Activated T-cell treated with anti-CD3 and anti-CD28 coated beads, Interleukin-2, amount 50 U/mL, for 1 hour (primary cell): ENCODE measurements at places on chromosomes 13 and 19.

- DNase-seq, result no peak
Observed at GRCh38 chr19:7480970-7481255, 7.9 kb downstream of the PEX11G start.

GRCh38 chr19:787536-787935 is 9.7 kb upstream of the PTBP1 start:
- DNase-seq, result no peak

- no peak for DNase-seq
Observed at GRCh38 chr13:66748712-66749111, 481.4 kb downstream of the PCDH9 start.

GRCh38 chr13:111251646-111252445 is 68.6 kb upstream of the TEX29 start:
- DNase-seq, result no peak

DNA sequence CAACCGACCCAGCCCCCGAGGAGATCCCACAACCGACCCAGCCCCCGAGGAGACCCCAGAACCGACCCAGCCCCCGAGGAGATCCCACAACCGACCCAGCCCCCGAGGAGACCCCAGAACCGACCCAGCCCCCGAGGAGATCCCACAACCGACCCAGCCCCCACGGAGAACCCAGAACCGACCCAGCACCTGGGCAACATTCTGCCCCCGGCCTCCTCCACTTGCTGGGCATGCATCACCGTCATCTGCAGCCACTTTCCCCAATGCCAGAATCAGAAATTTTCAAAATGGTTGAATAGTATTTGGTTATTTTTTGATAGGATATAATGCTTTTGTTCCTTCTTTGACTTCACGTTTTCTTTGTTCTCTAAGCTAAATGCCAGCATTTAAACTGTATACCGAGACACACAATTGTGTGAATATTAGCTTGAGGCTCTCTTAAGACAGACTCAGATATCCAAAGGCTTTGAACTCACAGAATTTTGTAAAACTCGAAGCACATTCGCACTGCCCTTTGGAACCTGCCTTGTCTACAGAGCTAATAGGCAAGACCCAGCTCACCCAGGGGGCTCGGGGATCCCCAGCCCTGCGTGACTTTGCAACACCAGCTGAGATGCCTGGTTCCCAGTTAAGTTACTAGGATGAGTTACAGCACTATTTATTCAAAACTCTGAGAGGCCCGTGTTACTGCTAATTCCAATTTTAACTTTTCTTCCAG is 15.5 kb upstream of the RASA3 start:
- DNase-seq, result no peak

GRCh38 chr13:30985637-30986205 is 53.3 kb downstream of the TEX26 start:
- no peak for DNase-seq

- DNase-seq, result no peak
Observed at GRCh38 chr19:39193803-39194202, 3.0 kb upstream of the NCCRP1 start.

- peak; percentile 99 for DNase-seq
Observed at GRCh38 chr19:52962394-52963246, at the start of gene ZNF816. ZNF816 (minus strand) TSS chr19:52962881; CDS start chr19:52956089, 6,792 bp downstream.

DNA sequence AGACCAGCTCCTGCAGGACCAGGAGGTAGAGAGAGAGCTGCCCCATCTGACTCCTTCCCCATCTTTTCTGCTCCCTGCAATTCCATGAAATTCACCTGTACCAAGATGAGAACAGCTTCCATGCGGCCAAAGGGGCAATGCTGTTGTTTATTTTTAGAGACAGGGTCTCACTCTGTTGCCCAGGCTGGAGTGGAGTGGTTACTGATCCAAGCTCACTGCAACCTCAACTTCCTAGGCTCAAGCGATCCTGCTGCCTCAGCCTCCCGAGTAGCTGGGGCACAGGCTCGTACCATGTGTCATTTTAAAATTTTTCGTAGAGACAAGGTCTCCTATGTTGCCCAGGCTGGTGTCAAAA is 3.6 kb upstream of the PLIN4 start:
- no peak for DNase-seq

GRCh38 chr19:3034656-3035541 is 5.8 kb upstream of the TLE2 start:
- DNase-seq, result peak; percentile 42

GRCh38 chr13:93108111-93108601 is 118.5 kb upstream of the GPC6 start:
- no peak for DNase-seq

GRCh38 chr13:96780105-96780504 is 214.2 kb downstream of the OXGR1 start:
- DNase-seq, result no peak

GRCh38 chr13:80296638-80297037 is 44.3 kb downstream of the SPRY2 start:
- DNase-seq, result no peak

- no peak for DNase-seq
Observed at GRCh38 chr13:75072891-75073290, 409.1 kb downstream of the TBC1D4 start.

GRCh38 chr13:48201044-48201443 is 32.0 kb upstream of the ITM2B start:
- no peak for DNase-seq

- DNase-seq, result no peak
Observed at GRCh38 chr13:43401361-43401760, 378.0 kb downstream of the DNAJC15 start.
